ENCODE measurements at places on chromosomes 5 and 9.

DNA sequence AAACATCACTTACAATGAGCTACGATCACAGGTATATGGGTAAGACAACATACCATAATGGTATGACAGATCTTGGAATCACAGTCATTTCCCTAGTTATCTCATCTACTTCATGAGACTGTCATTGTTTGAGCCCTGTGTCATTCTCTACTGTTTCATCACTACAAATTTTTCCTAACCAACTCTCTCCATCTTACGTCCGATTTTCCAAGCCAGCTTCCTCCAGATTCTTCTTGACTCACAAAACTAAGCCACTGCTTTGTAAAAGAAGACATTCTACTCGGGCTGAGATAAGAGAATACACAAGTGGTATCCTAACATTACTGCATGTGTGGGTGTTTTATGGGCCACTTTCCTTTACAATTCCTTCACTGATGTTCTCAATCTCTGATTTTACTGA is 49.6 kb downstream of the SERINC5 start:
- DNase-seq, result peak; percentile 8

- no peak for DNase-seq
Measured at GRCh38 chr9:132577119-132577518, 5.3 kb upstream of the BARHL1 start.

- peak; percentile 71 for DNase-seq
Measured at GRCh38 chr9:85258823-85259370, 482.9 kb downstream of the AGTPBP1 start.

DNA sequence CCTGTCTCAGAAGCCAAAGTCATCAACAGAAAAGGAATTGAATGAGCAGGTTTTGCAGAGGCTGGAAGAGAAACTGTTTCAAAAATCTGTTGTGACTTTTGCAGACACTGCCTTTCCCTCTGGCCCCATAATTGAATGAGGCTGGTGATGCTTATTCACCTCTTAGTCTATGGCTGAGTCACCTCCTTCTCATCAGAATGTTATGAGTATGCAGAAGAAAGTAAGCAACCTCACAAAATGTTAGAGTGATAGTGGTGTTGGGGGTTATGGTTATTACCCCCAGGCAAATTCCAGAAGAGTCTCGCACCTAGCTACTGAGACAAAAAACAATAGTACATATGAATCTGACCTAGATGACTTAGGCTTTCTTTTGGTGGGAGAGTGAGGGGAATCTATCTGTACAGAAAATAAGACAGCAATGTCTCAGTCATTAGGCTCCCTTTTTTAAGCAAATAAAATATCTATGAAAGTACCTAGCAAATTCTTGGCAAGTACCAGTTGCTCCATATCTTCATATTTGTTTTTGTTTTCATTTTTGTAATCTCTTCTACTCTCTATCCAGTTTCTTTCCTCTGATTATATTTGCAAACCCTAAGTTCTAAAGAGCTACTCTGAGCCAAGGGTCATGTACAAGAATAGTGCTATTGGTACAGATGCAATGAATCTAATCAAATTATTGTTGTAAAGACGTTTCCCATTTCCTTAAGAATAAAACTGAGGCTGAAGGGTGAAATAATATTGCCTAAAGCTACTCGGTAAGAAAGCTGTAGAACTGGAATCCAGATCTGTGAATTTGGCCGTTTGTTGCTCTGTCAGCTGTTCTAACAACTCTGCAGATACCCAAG is 498.1 kb upstream of the TNC start:
- peak; percentile 98 for DNase-seq

Data from fibroblast of skin of right quadriceps (primary cell).